ENCODE measurements at places on chromosomes 3 and 15. TPM values are rescaled to one million over a fixed set of nuclear protein-coding genes. Genes with fewer than 3 reads are reported as not detected.

TCF12 gene
- 57.3 TPM for total RNA-seq

FHIT gene
- total RNA-seq, result 16.6 TPM

ANKUB1 gene
- not detected for total RNA-seq

LIPC gene
- 0.62 TPM for total RNA-seq

HIGD2B gene
- total RNA-seq, result not detected

RTP3 gene
- total RNA-seq, result not detected

IRAK2 gene
- 1.9 TPM for total RNA-seq

DNA sequence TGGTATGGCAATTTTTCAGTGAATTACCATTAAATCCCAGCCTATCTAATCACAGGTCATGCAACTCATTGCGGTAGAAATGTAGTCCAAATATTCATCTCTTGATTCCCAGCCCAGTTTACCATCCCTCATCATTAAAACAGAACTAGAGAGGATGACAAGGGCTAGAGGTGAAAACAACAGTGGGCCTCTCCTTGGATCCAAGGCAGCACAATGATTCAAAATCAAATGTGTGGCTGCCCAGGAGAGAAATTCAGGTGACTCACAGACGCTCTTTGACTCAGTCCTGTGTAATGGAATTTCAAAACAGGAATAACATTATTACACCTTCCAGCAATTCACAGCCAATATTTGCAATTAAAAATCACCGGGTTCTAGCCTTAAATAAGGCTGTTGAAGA is 246.5 kb downstream of the TBL1XR1 start:
- DNase-seq, result no peak

DNA sequence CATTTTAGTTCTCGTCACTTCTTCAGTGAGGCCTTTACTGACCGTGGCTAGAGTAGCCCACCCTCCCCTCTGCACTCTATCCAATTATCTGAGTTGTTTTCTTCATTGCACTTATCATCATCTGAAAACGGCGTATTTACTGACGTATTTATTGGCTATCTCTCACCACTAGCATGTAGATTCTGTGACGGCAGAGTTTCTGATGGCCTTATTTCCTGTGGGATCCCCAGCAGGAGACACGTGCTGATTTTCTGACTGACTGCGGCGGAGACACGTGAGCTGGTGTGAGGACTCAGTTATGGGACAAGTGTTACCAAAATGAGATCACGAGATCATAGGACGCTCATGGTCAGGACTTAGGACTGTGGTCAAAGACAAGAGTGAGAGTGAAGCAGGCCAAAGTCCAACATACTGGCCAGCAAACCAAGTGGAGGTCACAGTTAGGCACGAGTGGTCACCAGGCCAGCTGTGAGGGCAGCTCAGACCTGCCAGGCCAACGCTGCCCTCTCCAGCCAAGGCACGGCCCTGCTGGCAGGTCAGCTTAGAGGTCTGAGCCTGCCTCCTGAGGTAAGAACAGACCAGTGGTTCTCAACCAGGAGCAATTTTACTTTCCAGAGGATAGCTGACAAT is 50.6 kb upstream of the BNIP2 start:
- DNase-seq, result no peak

GRCh38 chr15:45616901-45617323 is 17.9 kb upstream of the SQOR start:
- no peak for DNase-seq

DNA sequence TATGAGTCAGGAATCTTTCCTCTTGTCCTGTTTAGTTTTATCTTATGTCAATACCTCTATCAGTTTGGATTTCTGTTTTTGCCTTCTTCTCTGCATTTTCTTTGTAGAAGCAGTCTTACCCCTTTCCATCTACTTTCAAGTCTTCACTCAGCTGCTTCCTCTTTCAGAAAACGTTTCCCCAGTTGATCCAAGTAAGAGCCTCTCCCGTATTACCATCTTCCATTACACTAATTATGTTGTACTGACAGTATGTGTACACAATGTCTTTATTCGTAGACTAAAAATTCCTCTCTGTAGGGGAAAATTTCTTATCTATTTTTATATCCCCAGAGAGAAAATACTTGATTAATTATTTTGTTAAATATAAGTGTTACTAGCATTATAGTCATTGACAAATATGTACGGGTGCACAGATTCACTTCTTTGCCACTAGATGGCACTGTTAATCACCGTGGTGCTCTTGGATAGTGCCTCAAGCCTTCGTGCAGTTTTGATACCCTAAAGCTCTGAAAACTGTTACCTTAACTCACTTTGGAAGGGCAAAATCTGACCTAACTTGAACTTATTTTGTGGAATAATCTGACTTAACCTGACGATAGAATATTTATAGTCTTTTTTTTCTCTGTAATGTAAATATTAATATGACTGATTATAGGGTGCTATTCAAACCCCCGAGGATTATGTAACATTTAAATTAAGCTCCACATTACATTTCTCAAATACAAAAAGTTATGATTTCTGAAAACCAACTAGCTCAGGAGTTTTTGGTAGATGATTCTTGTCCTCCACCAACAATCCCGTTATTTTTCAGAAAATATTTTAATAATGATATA is 74.2 kb upstream of the POU1F1 start:
- no peak for DNase-seq

DNA sequence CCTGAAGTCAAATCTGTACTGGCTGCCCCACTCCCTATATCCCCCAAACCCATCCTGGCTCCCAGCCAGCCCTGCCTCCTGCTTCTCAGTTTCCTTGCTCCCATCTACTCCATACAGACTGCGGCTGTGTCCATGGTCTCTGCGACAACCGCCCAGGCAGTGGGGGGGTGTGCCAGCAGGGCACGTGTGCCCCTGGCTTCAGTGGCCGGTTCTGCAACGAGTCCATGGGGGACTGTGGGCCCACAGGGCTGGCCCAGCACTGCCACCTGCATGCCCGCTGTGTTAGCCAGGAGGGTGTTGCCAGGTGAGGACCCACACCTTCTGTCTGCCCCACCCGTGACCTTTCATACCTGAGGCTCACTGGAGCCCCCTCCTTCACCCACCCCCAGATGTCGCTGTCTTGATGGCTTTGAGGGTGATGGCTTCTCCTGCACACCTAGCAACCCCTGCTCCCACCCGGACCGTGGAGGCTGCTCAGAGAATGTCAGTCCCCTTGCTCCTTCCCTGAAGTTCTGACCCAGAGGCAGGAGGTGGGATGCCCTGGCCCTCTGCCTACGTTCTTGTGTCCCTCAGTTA is 14.7 kb downstream of the STAB1 start:
- DNase-seq, result no peak

DNA sequence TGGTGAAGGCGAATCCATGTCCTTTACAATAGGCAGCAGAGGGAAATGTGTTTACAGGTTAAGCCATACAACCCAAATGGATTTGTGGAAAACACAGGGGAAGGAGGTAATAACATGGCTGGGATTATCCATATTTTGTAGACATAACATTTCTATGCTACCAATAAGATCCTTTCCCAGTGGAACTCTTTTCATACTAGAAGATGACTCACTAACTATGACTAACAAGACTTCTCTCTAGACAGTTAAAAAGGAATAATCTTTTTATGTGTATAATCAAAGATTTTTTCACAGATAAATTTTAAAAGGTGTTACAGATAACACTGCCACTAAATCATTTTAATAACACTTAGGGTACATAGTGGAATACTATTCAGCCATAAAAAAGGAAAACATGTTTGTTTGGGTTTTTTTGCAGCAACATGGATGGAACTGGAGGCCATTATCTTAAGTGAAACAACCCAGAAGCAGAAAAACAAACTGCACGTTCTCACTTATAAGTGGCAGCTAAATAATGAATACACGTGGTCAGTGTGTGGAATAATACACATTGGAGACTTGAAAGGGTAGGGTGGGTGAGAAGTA is 39.6 kb downstream of the VPS13C start:
- DNase-seq, result no peak

- no peak for DNase-seq
These were observed 2.9 kb downstream of the SEMA3F start for GRCh38 chr3:50157827-50158529.

DNA sequence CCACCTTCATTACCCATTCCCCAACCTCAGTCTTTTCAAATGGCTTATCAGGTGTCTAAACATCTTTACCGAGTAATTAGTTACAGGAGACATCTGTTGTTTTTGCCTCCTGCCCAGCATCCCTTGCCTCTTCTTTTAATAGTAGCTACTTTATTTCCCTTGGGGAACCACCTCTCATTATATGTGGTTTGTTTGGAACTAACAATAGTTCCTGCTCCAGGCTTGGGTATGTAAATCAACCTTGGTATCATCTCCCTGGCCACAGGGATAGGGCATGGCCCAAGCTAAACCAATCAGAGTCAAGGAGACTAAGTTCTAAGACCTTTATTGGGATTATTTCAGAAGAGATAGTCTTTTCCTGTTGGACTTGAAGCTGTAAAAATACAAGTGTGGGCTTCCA is 76.6 kb downstream of the ETV5 start:
- DNase-seq, result no peak

DNA sequence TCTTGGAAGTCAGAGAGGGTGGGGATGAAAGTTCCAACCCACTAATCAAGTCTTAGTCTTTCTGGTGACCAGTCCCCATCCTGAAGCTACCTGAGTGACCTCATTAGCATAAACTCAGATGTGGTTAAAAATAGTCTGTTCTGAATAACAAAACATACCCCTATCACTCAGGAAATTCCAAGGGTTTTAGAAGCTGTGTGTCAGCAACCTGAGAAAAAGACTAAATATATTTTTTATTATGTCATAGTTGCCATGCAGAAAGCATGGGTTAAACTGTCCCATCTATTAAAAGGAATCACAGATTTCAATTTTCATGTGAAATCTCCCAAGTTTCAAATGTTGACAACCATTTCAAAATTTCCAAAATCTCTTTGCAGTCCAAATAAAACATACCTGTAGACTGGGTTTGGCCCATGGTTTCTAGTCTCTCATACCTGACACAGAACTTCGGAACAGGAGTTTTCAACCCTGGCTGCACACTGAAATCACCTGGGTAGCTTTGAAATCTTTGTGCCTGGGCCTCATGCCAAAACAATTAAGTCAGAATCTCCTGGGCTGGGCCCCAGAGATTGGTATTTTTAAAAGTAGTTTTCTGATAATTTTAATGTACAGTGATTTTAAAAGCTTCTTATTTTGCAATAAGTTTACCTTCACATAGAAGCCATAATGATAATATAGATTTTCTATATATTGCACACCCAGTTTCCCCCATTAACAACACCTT is 476.3 kb downstream of the RBMS3 start:
- DNase-seq, result no peak

DNA sequence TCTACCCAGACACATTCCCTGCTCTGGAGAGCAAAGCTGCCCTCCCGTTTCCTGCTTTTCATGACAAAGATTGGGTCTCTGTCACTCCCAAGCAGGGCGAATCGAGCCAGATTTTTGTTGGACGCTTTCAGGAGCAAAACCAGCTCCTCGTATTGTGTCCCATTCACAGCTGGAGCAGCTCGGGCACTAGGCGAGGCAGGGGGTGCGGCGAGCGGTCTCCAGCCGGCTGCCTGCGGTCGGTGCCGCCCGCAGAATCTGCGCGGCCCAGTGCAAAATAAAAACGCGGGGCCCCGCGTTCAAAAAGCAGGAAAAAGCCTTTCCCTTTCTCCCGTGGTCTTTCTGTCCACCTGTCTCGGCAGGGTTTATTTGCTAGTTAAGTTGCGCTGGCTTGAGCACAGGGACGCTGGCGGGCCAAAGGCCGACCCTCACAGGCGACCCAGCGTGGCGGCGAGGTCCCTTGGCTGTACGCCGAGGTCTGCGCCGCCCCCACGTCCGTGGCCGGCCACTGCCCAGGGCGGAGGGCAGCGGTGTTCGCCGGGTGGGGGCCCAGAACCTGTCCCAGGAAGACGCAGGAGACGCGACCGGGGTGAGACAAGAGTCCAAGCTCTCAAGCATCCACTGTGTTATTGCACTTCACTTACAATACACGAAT is 71.2 kb downstream of the CYP19A1 start:
- no peak for DNase-seq

- no peak for DNase-seq
These were observed 43.1 kb downstream of the DNASE1L3 start for GRCh38 chr3:58167431-58168351.

GRCh38 chr3:132596326-132596725 is 744 bp upstream of the ACKR4 start:
- DNase-seq, result no peak

GRCh38 chr3:72102112-72102616 is 317.2 kb upstream of the PROK2 start:
- DNase-seq, result no peak

DNA sequence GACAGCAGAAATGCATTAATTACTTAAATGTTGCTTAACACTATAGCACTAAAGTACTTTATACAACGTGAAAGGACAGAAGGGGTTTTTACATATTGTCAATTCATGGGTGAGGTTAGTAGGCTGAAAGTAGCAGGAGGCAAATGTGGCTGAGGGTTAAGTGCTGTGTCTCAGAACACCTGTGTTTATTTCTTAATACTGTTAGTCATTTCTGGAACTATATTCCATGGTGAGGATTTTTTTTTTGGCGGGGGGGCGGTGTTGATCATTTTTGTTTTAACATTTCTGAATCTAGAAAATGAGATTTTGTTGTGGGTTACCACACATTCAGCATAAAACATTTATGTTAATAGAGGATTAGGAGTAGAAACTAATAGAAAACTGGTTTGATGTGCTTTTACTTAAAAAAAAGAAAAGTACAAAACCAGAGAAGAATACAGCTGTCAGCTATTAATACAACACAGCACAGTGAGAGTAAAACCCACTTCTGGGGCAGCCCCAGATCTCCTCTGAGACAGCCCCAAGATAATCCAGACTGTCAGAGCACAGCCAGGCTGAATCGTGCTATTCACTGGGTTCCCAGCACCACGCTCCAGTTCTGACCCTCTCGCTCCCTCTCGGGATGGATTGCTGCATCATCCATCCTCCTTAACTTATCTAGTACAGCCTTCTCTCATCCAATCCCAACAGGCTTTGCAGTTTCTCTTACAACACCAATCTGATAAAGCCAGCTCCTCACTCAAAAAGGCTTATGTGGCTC is 307.7 kb downstream of the TUSC7 start:
- DNase-seq, result no peak

DNA sequence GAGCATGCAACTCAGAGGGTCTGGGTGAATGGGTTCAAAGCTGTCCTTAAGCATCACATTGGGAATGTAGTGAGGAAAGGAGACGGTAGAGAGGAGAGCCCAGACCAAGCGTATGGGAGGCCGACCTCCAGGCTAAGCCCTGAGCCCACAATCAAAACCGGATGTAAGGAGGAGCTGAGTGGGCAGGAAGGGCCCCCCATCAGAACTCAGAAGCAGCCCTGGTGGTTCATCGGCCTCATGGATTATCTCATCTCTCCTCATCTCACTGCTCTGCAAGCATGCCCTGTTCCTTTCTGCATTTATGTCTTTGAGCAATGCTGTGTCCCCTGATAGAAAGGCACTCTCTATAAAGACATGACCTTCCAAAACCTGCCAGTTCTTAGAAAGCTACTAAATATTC is 6.2 kb downstream of the HDC start:
- DNase-seq, result no peak

DNA sequence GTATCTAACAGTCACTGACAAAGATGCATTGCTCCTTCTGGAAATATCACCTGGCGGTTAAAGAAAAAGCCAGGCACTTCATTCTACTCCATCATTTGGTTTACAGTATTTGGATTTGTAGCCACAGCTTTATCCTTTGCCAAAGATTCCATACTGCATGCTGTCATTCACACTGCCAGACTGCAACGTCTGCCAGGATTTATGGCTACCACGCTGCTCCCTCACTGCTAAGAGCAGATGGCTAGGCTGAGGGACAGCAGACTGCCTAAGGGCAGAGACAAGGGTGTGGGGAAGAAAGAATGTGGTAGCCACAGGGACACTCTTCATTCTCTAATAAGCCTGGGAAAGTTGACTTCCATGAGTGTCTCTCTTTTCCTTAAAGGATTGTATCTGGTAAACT is 1047.0 kb downstream of the TUSC7 start:
- DNase-seq, result no peak

- no peak for DNase-seq
These were observed 15.7 kb downstream of the ACAN start for GRCh38 chr15:88818920-88819319.

All from cardiac septum (tissue), 1 donor.